ENCODE measurements at places on chromosomes 11 and 22. TPM values are rescaled to one million over a fixed set of nuclear protein-coding genes. Genes with fewer than 3 reads are reported as not detected.
A peak's percentile ranks its signal among the peaks of the same experiment; 100 is the strongest.

GRCh38 chr22:49764127-49764581 is 63.5 kb downstream of the BRD1 start:
- no peaks in the 10 kb centered on the region for H3K27me3 ChIP-seq
- H3K4me3 ChIP-seq: no peak overlapping the region
- H3K27ac ChIP-seq: no peak overlapping the region
- H3K36me3 ChIP-seq: no peaks in the 10 kb centered on the region
- H3K4me1 ChIP-seq: no peaks in the 10 kb centered on the region

DNA sequence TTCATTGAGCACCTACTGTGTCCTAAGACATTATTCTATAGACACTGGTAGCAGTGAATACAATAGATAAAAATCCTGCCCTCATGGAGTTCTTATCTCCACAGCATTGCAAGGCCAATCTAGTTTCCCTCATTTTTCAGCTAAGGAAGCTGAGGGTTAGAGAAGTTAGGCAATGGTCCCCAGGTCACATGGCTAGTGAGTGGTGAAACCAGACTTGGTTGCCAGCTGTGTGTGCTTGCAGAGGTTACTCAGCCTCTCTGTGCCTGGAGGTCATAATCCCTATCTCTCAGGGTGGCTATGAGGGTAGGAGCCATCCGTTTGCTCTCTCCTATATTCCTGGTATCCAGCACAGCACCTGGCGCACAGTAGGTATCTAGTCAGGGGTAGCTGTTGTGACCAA is 147.7 kb upstream of the SEZ6L start:
- no peak for DNase-seq
- no peaks in the 10 kb centered on the region for H3K4me1 ChIP-seq
- H3K4me3 ChIP-seq: no peak overlapping the region
- H3K27me3 ChIP-seq: no peaks in the 10 kb centered on the region

GRCh38 chr11:122149202-122149601 is 33.2 kb upstream of the BLID start:
- no peaks in the 10 kb centered on the region for H3K36me3 ChIP-seq
- no peak for DNase-seq
- no peaks in the 10 kb centered on the region for H3K27me3 ChIP-seq
- no peak overlapping the region for H3K4me3 ChIP-seq
- H3K27ac ChIP-seq: no peak overlapping the region

DNA sequence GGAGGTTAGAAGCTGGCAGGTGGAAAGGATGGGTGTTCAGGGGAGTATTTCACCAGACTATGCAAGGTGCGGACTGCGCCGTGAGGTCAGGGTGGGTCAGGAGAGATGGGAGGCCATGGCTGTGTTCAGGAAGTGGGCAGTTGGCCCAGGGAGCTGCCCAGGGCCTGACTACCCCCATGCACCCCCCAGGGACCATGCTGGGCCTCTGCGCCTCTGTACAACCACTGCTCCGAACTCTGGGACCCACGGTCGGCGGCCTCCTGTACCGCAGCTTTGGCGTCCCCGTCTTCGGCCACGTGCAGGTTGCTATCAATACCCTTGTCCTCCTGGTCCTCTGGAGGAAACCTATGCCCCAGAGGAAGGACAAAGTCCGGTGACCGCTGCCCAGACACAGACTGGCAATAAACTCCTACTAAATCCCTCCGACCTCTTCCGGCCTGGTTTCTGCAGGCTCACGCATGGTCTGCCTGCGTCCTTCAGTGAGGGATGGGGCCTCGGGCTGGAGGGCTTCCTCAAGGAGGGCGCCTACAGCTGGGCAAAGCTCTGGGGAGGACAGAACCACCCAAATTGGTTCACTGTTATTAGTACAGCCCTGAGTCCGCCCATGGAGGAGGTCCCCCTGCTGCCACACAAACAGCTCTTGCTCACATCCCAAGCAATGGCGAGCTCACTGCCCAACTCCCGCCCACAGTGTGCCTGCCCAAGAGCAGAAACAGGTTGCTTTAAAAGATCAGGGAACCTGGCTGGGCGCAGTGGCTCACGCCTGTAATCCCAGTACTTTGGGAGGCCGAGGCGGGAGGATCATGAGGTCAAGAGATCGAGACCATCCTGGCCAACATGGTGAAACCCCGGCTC is 4.2 kb downstream of the PHLDA2 start:
- no peaks in the 10 kb centered on the region for H3K36me3 ChIP-seq
- H3K27me3 ChIP-seq: no peaks in the 10 kb centered on the region

- no peak overlapping the region for H3K4me3 ChIP-seq
- H3K27ac ChIP-seq: peak overlapping the region; percentile 69
- H3K36me3 ChIP-seq: no peaks in the 10 kb centered on the region
- peak; percentile 44 for DNase-seq
Measured at GRCh38 chr11:27201454-27202302, 161.1 kb downstream of the BBOX1 start.

The MMP11 gene
- total RNA-seq: 10.2 TPM

Measured in Peyer's patch (tissue), 4 donors.